ENCODE measurements at places on chromosomes 16 and 17. TPM values are rescaled to one million over a fixed set of nuclear protein-coding genes. Genes with fewer than 3 reads are reported as not detected.

CD300E gene
- total RNA-seq, result not detected

DVL2 gene
- total RNA-seq, result 37.0 TPM

TP53TG3C gene
- total RNA-seq, result 0.24 TPM

VPS25 gene
- total RNA-seq, result 121 TPM

MPP2 gene
- 1.1 TPM for total RNA-seq

GRAP gene
- total RNA-seq, result 0.38 TPM

BCO1 gene
- total RNA-seq, result 0.63 TPM

MYL4 gene
- total RNA-seq, result not detected

DPEP3 gene
- total RNA-seq, result not detected

TP53TG3B gene
- 0.23 TPM for total RNA-seq

ZP2 gene
- total RNA-seq, result not detected

CLEC3A gene
- total RNA-seq, result not detected

MMP15 gene
- 47.4 TPM for total RNA-seq

B4GALNT2 gene
- 0.36 TPM for total RNA-seq

POLDIP2 gene
- total RNA-seq, result 160 TPM

CD300H gene
- 0.27 TPM for total RNA-seq

KREMEN2 gene
- 2.5 TPM for total RNA-seq

GAST gene
- 0.59 TPM for total RNA-seq

CHST5 gene
- 0.16 TPM for total RNA-seq

DNAH9 gene
- total RNA-seq, result 0.07 TPM

NXPH3 gene
- 1.1 TPM for total RNA-seq

CLDN7 gene
- total RNA-seq, result 3.0 TPM

PTX4 gene
- total RNA-seq, result not detected

WNT9B gene
- not detected for total RNA-seq

IKZF3 gene
- not detected for total RNA-seq

TEKT1 gene
- 0.21 TPM for total RNA-seq

ABCA8 gene
- total RNA-seq, result 0.33 TPM

RHBDF2 gene
- total RNA-seq, result 56.4 TPM

SARM1 gene
- 5.1 TPM for total RNA-seq

HOXB7 gene
- 31.7 TPM for total RNA-seq

HCRT gene
- total RNA-seq, result not detected

HSPB9 gene
- total RNA-seq, result not detected

C17orf107 gene
- total RNA-seq, result 0.24 TPM

LPCAT2 gene
- 7.0 TPM for total RNA-seq

KRTAP17-1 gene
- total RNA-seq, result not detected

MAF gene
- 0.34 TPM for total RNA-seq

UMOD gene
- not detected for total RNA-seq

LUC7L3 gene
- 104 TPM for total RNA-seq

SLFN11 gene
- 3.7 TPM for total RNA-seq

KRT16 gene
- total RNA-seq, result 1.1 TPM

SPNS3 gene
- total RNA-seq, result not detected

All from A549 treated with Hydrocortisone at 1 μM for 4 hours (cell line).